KBM-7 (cell line): ENCODE measurements at places on chromosomes 16 and 17.

DNA sequence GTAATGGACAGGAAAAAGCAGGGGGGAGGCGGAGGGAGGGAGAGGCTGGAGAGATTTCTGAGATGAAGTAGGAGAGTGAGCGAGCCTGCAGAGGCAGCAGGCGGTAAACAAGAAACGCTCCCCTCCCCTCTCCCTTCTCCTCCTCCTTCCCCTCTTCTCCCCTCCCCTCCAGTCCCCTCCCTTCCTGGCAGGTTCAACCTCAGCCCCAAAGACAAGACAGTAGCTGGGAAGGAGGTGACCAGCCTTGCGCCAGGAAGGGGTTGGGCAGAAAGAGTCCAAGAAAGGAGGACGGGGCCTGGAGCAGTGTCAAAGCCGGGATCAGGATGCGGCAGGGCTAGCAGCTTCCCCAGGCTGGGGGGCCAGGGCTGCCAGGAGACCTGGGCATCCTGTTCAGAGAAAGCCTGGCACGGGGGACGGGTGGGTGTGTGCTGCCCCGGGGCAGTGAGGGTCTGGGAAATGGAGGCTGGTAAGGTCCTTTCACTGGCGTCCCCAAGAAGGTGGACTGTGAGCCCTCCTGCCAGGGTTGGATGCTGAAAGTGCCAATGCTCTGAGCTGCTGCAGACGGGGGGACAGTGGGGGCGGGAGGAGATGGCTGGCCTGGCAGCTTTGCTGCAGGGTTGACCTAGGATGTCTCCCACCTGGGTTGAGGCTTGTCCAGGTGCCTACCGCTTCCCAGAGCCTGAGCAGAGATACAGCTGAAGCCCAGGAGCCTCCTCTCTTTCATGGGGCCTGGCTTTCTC, 261.6 kb upstream of the TNRC6C start:
- no peak for DNase-seq

DNA sequence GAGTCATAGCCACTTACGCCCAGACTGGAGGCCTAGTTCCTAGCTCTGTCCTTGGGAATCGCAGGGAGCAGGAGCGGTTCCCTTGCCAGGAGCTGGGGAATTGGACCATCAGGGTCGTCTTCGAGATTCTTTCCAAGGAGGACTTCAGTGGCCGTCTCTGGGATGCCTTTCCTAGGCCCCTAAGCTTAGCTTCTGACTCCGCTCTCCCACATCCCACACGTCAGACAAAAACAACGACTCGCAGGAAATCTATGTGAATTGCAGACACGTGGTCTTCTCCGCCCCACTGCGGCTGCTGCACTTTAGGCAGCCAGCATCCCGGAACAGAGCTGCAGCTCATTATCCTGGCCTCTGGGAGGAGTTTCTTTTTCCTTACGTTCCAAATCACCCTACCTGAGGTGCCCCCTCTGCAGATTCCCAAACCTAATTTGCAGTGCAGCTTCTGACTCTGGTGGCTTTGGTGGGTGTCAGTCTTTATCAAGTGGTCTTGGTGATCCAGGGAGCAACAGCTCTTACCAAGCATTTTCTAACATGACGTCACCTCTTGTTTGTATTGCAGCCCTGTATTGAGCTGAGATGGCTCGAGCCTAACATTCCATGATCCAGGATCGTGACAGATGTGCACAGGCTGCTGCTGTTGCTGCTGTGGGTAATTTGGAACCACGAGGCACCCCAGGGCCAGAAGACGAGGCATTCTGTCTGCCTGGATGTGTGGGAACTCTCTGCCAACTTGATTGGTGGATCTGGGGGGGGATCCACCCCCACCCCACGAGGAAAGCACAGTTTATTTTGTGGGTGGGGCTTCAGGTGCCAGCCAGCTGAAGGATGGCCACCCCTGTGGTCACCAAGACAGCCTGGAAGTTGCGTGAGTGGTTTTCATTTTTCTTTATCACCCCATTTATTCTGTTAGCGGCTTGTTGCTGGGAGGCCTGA, 1.1 kb downstream of the KATNB1 start:
- DNase-seq = peak; percentile 73

DNA sequence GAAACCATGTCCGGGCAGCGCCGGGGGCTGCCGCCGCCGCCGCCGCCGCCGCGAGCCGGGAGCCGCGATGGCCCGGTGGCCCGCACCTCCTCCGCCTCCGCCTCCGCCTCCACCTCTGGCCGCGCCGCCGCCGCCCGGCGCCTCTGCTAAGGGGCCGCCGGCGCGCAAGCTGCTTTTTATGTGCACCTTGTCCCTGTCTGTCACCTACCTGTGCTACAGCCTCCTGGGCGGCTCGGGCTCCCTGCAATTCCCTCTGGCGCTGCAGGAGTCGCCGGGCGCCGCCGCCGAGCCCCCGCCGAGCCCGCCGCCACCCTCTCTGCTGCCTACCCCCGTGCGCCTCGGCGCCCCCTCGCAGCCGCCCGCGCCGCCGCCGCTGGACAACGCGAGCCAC, 587 bp downstream of the HS3ST4 start:
- no peak for DNase-seq

- no peak for DNase-seq
Measured at GRCh38 chr17:40750391-40750790, 4.7 kb downstream of the KRT25 start.

DNA sequence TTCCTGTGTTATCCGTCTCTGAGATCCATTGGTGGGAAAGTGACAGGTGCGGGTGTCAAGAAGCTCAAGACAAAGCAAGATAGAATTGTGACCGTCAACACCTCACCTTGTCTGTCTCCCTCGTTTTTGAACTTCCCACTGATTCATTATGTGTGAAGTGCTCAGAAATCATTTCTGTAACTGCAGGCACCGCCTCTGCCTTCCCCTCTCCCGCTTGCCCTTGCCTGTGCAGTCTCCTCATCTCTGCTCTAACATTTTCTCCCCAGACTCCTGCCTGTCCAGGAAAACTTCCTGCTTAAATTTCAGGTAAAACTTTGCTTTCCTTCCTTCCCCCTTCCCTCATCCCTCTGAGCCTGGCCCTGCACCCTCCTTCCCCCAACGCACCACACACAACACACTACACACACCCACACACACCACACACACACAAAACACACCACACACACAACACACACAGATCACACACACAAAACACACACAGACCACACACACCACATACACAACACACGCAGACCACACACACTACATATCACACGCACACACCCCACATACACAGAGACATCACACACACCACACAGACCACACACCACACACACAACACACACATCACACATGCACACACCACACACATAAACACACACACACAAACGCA, 25.7 kb downstream of the CALB2 start:
- no peak for DNase-seq

DNA sequence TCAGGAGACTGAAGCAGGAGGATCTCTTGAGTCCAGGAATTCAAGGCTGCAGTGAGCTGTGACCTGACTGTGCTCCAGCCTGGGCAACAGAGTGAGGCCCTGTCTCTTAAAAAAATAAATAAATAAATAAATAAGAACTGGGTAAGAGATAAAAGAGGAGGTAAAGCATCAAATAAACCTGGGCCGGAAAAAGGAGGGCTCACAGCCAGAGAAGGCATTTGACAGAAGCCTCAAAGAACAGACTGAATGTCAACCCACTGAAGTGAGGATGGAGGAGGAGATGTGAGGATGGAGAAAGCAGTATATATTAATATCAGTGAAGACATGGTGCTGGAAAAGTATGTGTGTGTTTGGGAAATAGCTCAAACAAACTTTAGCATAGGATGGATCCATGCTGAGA, 6.1 kb downstream of the NOG start:
- DNase-seq = no peak
